ENCODE measurements at places on chromosomes 7 and 10. TPM values are rescaled to one million over a fixed set of nuclear protein-coding genes. Genes with fewer than 3 reads are reported as not detected.

GPC2 gene
- total RNA-seq, result 12.4 TPM

TAS2R41 gene
- 0.28 TPM for total RNA-seq

AKR1D1 gene
- total RNA-seq, result 0.20 TPM

TRPV6 gene
- not detected for total RNA-seq

CALHM3 gene
- total RNA-seq, result not detected

FHIP2A gene
- 28.5 TPM for total RNA-seq

GOLGA7B gene
- total RNA-seq, result 11.5 TPM

ASB4 gene
- total RNA-seq, result not detected

PIP4K2A gene
- total RNA-seq, result 160 TPM

EIF3A gene
- total RNA-seq, result 109 TPM

DNA sequence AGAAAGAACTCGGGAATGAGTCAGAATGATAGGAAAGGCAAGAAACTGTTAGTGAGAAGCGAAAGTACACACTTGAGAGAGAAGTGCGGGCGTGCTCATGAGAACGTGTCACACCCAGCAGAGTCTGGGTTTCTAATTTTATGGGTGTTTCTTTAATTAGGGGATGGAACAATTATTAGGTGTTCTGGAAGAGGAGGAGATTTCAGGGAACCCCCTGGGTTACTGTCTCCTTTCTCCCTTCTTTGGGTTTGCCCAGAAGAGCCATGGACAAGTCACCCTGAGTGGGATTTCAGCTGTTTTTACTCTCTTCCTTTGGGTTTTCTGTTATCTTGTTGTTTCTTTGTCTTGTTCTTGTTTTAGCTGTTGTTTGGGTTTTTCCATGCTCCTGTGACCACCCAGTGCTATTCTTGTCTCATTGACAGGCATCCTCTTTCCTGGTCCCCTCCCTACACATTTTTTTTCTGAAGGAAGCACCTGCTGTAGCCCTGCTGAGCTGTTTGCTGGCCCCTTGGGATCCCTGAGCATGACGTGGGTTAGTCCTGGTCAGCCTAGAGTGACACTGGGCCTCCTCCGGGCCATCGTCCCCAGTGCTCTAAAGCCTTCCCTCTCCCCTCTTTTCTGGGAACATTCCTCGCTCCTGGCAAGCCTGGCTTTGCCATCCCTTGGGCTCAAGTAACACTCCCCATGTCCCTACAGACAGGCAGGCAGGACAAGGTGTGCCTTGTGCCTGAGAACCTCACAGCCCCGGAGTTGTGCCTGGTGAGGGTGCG is 3.5 kb downstream of the SH2D4B start:
- H3K27ac ChIP-seq, result no peak overlapping the region
- DNase-seq, result no peak
- H3K4me3 ChIP-seq, result no peak overlapping the region
- no peaks in the 10 kb centered on the region for H3K36me3 ChIP-seq

DNA sequence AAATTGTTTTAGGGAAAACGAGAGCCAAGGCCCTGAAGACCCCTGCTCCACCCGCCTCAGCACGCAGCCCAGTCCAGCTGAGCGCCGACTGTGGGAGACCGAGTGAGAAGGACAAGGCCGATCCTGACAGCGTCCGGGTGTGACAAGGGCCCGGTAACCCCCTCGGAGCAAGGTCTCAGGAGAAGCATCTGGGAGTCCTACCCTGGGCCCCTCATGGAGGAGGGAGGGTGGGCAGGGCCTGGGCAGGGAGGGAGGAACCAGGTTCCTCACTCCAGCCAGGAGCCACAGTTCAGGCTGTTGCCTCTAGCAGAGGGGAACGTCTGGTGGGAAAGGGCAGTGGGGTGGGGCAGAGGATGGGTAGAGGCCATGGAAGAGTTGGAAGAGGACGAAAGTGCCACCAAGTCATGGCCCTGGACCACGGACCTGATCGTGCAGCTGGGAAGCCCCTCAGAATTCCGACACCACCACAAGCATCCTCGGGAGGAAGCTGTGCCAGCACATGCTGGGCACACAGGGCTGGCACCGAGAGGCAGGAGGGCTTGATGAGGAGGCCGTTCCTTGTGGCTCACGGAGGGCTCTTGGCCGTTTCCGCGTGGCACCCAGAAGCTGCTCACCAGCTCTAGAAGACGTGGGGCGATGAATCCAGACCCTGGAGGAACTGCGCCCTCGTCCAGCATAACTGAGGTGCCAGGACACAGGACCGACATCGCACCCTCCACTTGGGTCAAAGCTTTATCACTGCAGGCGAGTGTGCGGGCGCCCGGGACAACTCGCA is 2.2 kb upstream of the KNDC1 start:
- no peaks in the 10 kb centered on the region for H3K4me1 ChIP-seq
- no peak overlapping the region for H3K27ac ChIP-seq
- H3K4me3 ChIP-seq, result no peak overlapping the region
- H3K36me3 ChIP-seq, result no peaks in the 10 kb centered on the region
- DNase-seq, result no peak

- no peaks in the 10 kb centered on the region for H3K27me3 ChIP-seq
- H3K4me3 ChIP-seq, result no peak overlapping the region
- no peak for DNase-seq
These were observed 599.4 kb upstream of the ANKRD30A start for GRCh38 chr10:36526033-36526432.

DNA sequence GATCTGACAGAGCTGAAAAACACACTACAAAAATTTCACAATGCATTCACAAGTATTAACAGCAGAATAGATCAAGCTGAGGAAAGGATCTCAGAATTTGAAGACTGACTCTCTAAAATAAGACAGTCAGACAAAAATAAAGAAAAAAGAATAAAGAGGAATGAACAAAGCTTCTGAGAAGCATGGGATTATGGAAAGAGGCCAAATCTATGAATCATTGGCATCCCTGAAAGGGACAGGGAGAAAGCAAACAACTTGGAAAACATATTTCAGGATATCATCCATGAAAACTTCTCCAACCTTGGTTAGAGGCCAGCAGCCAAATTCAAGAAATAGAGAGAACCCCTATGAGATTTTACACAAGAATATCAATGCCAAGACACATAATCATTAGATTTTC is 804.8 kb upstream of the IGFBP3 start:
- no peaks in the 10 kb centered on the region for H3K36me3 ChIP-seq
- H3K27me3 ChIP-seq, result no peaks in the 10 kb centered on the region
- H3K4me1 ChIP-seq, result no peaks in the 10 kb centered on the region
- H3K4me3 ChIP-seq, result no peak overlapping the region
- H3K27ac ChIP-seq, result no peak overlapping the region

DNA sequence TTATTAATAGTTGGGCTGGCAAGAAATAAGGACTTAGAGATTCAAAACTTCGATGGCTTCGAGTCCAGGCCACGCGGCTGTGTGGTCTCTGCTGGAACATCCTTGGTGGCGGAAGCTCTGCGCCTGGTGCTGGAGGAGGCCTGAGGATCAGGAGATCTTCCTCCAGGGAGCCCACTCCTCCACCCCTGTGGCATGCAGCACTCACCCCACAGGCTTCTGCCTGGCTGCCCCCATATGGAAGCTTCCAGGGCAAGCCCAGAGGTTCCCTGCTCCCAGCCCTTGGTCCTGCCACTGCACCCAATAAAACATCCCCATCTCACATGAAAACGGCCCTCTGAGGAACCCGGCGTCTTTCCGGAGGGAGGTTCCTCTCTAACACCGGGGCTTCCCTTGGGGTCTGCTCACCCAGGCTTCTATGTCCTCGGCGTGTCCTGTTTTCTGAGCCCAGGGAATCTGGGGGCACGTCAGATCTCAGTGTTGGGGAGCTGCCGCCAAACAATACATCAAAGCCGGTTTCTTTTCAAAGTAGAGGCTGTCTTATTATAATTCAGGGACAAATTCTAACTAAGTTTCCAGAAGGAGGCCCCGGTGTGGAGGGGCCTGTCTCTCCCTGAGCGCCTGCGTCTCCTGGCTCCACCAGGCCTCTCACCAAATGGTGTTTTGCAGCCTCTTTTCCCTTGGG is 32.4 kb downstream of the CALML3 start:
- no peaks in the 10 kb centered on the region for H3K36me3 ChIP-seq
- DNase-seq, result no peak
- H3K4me3 ChIP-seq, result no peak overlapping the region
- H3K27me3 ChIP-seq, result no peaks in the 10 kb centered on the region
- H3K4me1 ChIP-seq, result peaks cover 14% of the 10 kb centered on the region
- H3K27ac ChIP-seq, result no peak overlapping the region

GRCh38 chr7:142248-142941 is 50.0 kb upstream of the FAM20C start:
- H3K27ac ChIP-seq, result no peak overlapping the region
- no peak overlapping the region for H3K4me3 ChIP-seq
- no peaks in the 10 kb centered on the region for H3K36me3 ChIP-seq
- peaks cover 30% of the 10 kb centered on the region for H3K27me3 ChIP-seq
- no peak for DNase-seq

DNA sequence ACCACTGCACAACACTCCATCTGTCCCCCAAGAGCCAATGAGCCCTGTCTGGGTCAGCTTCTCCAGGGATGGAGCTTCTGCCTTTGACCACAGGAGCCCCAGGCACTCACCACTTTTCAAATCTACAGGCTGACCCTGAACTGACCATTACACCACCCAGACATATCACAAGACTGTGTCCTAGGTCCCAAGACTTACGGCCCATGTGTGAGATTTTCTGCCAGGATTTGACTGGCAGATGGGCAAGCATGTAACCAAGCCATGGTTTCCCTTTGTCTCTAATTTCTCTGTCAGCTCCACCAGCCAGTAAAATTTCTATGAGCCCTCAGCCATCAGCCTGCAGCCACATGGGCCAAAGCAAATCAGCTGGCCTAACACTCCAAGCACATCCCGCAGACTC is 92.5 kb downstream of the SH3PXD2A start:
- H3K27ac ChIP-seq, result no peak overlapping the region
- no peak for DNase-seq
- H3K4me3 ChIP-seq, result no peak overlapping the region
- H3K36me3 ChIP-seq, result no peaks in the 10 kb centered on the region
- no peaks in the 10 kb centered on the region for H3K27me3 ChIP-seq
- H3K4me1 ChIP-seq, result peaks cover 55% of the 10 kb centered on the region

GRCh38 chr7:77388055-77388641 is 28.0 kb downstream of the GSAP start:
- H3K4me1 ChIP-seq, result peaks cover under 1% of the 10 kb centered on the region
- H3K27ac ChIP-seq, result no peak overlapping the region
- peaks cover 4% of the 10 kb centered on the region for H3K36me3 ChIP-seq
- H3K4me3 ChIP-seq, result no peak overlapping the region
- H3K27me3 ChIP-seq, result no peaks in the 10 kb centered on the region

- no peaks in the 10 kb centered on the region for H3K4me1 ChIP-seq
- no peaks in the 10 kb centered on the region for H3K36me3 ChIP-seq
- H3K4me3 ChIP-seq, result no peak overlapping the region
- no peak overlapping the region for H3K27ac ChIP-seq
- DNase-seq, result no peak
- H3K27me3 ChIP-seq, result no peaks in the 10 kb centered on the region
These were observed 232.3 kb upstream of the GLI3 start for GRCh38 chr7:42469341-42469740.

DNA sequence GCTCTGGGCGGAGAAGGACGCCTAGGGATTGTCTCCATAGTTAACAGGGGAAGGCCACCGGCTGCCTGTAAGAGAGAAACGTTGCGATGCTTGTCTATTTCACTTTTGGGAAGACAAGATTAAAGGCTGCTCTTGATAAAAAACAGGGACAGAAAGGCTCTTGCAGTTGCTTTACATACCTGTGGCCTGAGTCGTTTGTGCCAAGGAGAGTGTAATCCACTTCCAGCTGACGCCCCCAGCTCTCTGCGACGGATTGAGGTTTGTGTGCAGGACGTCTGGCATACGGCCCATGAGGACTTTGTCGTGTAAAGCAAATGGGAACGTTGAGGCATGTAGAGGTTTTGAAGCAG is 1.1 kb downstream of the MAP3K8 start:
- H3K4me1 ChIP-seq, result peaks cover 17% of the 10 kb centered on the region
- no peaks in the 10 kb centered on the region for H3K36me3 ChIP-seq
- H3K27me3 ChIP-seq, result peaks cover 3% of the 10 kb centered on the region
- H3K4me3 ChIP-seq, result peak overlapping the region; percentile 95
- DNase-seq, result no peak

GRCh38 chr7:116337800-116338199 is 127.5 kb downstream of the TES start:
- no peak overlapping the region for H3K27ac ChIP-seq
- no peaks in the 10 kb centered on the region for H3K4me1 ChIP-seq
- DNase-seq, result no peak
- no peak overlapping the region for H3K4me3 ChIP-seq

DNA sequence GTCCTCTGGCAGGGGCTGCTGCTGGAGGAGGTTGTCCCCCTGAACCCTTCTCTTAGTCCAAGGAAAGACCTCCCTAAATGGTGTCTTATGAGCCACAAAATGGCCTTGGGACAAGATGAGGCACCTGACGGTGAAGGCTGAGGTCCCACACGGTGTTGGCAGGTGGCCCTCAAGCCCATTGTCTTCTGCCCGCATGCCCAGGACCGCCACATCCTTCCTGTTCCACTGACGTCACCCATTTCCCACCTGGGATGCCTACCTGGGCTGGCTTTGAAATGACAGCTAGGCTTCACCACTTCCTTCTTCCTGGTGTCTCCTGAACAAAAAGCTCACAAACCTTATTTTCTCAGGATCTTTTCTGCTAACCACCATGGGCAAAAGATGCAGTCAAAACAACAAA is 2.1 kb upstream of the DMBT1 start:
- H3K36me3 ChIP-seq, result no peaks in the 10 kb centered on the region
- no peak overlapping the region for H3K4me3 ChIP-seq
- no peak for DNase-seq
- H3K27ac ChIP-seq, result no peak overlapping the region
- H3K27me3 ChIP-seq, result no peaks in the 10 kb centered on the region

- H3K27ac ChIP-seq, result no peak overlapping the region
- no peak overlapping the region for H3K4me3 ChIP-seq
- H3K27me3 ChIP-seq, result no peaks in the 10 kb centered on the region
- DNase-seq, result no peak
These were observed 293.5 kb upstream of the IMMP2L start for GRCh38 chr7:111855842-111856227.

DNA sequence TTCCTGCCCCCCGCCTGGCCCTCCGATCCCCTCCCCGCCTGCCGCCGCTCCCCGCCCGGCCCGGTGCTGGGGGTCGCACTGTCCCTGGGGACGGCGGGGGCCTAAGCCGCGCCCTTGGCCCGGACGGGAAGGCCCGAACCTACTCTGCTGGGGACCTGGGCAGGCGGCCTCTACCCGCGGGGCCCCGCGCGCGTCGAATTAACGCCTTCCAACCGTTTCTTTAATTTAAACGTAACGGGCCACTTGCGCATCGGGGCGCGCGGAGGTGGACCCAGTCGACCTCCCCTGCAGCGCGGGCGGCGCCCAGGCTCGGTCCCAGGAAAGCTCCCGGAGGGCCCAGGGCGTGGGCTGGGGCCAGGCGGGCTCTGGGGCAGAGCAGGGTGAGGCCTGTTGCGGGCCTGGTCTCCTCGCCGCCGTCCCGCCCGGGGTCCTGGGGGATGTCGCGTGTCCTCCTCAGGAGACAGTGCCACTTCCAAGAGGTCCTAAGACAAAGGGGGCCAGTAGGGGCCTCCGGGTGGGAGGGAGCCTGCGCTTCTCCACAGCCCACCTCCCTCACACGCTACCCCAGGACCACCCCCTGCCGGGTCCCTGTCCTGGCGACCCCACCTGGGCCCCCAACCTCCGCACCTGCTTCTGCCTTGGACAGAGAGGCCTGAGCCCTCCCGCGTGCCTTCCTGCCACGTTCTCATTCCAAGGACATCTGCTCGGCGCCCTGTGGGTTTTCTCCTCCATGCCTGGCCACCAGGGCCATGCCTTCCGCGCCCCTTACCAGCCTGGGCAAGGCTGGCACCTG is 658 bp upstream of the PTPRN2 start:
- DNase-seq, result no peak
- H3K4me3 ChIP-seq, result no peak overlapping the region
- peaks cover 20% of the 10 kb centered on the region for H3K4me1 ChIP-seq
- peaks cover 8% of the 10 kb centered on the region for H3K27me3 ChIP-seq
- no peak overlapping the region for H3K27ac ChIP-seq

- H3K27me3 ChIP-seq, result peaks cover 8% of the 10 kb centered on the region
- H3K36me3 ChIP-seq, result no peaks in the 10 kb centered on the region
- no peak overlapping the region for H3K27ac ChIP-seq
- no peak for DNase-seq
- no peak overlapping the region for H3K4me3 ChIP-seq
- H3K4me1 ChIP-seq, result no peaks in the 10 kb centered on the region
These were observed 571.8 kb downstream of the TCERG1L start for GRCh38 chr10:130739757-130740145.
